ENCODE measurements at places on chromosomes 7 and 10. TPM values are rescaled to one million over a fixed set of nuclear protein-coding genes. Genes with fewer than 3 reads are reported as not detected.

Gene GRM8
- total RNA-seq: not detected

DNA sequence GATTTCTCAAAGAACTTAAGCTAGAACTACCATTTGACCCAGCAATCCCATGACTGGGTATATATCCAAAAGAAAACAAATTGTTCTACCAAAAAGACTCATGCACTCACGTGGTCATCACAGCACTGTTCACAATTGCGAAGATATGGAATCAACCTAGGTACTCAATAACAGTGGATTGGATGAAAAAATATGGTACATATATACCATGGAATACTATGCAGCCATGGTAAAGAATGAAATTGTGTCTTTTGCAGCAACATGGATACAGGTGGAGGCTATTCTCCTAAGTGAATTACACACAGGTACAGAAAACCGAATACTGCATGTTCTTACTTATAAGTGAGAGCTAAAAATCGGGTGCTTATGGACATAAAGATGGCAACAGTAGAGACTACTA is 61.8 kb downstream of the PIK3CG start:
- no peak for DNase-seq

DNA sequence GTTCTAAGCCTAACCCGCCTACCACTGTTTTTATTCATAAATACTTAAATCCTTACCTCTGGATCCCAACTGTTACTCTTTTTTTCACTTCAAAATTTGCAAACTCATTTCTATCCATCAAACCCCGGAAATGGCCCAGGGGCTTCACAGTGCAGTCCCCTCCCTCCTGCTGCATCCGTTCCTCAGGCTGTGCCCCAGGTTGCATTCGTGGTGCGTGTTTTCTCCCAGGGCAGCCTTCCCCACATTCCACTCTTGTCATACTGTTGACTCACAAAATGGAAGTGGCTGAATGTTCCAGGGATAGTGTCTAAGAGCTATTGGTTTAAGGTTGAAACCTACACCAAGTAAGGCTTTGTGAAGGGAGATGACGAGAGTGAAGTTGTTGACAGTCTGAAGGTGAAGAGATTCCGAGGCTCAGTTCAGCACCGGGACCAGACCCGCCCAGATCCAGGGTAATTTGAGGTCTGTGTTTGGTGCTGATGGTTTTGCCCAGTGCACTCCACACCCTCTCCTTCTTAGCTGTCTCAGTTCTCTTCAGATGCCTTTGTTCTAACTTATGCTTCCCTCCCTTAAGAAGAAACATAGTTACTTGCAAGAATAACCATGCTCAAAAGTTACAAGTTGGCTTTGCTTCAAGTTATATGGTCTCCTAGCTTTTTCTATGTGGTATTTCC is 7.7 kb downstream of the INSIG1 start:
- DNase-seq: no peak

- DNase-seq: no peak
Observed at GRCh38 chr10:89789188-89789877, 87.9 kb downstream of the KIF20B start.

Gene ACSM6
- not detected for total RNA-seq

GRCh38 chr10:119243967-119244366 is 36.6 kb downstream of the GRK5 start:
- DNase-seq: no peak

Gene MSS51
- total RNA-seq: 1.1 TPM

DNA sequence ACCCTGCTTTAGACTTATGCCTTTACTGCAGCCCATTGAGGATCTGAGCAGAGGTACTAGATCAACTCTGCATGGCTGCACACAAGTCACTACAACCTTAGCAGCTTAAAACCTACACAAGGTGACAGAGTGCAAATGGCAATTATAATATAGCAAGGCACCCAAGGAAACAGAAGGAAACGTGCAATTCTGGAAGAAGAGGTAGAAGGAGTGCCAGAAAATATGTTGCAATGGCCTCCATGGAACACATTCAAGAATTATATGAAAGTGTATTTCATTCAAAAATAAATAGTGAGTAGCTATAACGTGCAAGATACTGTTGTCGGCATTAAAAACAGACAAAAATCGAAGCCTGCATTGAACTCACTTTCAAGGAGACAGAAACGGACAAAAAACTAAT is 2.9 kb upstream of the AKR1C8 start:
- no peak for DNase-seq

DNA sequence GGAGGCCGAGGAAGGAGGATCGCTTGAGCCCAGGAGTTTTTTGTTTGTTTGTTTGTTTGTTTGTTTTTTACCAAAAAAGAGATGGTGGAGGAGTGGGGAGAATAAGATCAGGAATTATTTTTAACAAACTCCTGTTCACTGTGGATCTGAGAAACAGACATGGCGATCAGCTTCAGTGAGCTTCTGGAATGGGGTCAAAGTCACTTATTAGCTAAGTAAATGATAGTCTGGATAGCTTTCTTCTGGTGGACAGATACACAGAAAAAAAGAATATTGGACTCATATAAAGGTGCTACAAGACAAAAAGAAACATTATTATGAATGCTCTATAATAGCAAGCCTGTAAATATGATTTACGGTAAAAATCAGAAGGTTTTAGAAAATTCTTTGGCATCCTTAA is 85.1 kb downstream of the POU6F2 start:
- no peak for DNase-seq

DNA sequence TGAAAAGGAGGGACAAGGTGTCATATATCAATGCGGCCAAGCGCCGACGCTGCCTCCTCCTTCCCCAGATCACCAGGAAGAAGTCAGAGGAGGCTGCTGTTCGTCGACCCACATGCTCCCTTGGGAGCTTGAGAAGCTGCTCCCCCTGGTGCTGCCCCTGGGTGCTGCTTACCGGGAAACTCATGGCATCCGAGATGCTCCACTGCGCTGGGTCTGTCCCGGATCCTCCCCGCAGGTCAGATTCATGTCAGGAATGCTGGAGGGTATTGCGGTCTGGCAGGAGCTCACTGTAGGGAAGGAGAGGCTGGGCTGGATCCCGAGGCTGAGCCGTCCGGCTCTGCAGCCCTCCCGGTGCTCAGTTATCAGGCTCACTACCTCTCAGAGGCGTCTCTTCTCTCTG is 123.7 kb upstream of the FAM20C start:
- no peak for DNase-seq

- peak; percentile 8 for DNase-seq
Observed at GRCh38 chr7:141354251-141354650, 197.0 kb upstream of the AGK start.

GRCh38 chr7:20188567-20188966 is 28.6 kb downstream of the MACC1 start:
- no peak for DNase-seq

GRCh38 chr10:91219371-91220193 is 881 bp upstream of the PCGF5 start:
- peak; percentile 29 for DNase-seq

Gene ACTA2
- 757 TPM for total RNA-seq

DNA sequence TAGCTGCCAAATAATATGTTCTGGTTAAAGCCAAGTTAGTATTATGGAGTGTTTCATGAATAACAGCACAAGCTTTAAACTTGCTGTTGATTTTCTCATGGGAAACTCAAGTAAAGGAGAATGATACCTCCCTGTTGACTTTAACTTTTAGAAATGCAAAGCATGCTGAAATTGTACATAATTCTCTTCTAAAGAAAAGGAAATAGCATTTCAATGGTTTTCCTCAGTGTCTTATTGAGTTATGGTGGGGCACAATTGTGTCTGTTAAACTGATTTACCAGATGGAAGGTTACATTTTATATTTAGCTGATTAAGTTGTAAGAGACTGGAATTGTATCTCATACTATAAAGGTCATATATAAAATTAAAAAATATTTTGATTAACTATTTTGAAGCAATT is 119.3 kb downstream of the HDAC9 start:
- no peak for DNase-seq
